ENCODE measurements at places on chromosomes 3 and 15.

DNA sequence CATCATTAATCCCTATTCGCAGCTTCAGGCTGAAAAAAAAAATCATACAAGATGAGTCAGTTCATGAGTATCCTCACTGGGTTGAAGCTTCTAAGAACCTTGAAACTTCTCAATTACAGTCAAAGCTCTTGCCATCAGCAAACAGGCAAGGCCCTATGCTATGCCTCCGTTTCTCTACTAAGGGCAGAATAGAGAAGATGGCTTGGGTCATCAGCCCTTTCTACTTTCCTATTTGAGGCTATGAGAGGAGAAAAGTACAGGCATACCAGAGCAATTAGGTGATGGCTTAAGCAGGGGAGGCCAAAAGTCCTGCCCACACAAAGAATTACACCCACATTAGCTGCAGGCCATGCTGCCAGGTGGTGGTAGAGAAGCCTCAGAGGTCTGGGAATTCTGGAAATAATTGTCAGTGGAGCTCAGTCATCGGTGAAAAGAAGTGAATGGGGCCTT is 89.0 kb downstream of the MRPL46 start:
- DNase-seq: no peak

DNA sequence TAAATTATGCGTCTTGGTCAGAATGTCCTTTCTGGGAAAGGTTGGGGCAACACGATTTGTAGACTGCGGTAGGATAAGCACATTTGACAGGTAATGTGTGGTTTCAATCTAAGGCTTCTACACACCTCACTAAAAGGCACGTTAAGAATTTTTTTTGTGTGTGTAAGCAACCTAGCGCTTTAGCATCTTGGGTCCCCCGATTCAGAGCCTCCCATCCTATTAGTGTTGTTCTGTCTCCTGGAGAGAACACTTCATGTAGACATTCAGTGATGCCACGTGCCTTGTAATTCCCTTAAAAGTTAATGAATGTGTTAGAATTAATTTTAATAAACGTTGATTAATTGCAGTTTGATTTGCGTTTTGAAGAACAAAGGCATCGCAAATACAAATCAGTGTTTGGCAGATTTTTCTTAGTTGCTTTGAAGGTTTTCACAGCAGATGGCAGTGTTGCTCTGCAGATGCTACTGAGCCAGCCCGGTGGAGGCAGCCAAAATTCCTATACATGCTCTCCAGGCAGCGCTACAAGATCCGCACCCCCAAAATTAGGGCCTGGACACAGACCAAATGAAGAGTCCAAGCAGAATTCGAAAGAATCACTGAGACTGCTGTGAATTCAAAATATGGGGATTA is 63.5 kb downstream of the OTOL1 start:
- no peak for DNase-seq

DNA sequence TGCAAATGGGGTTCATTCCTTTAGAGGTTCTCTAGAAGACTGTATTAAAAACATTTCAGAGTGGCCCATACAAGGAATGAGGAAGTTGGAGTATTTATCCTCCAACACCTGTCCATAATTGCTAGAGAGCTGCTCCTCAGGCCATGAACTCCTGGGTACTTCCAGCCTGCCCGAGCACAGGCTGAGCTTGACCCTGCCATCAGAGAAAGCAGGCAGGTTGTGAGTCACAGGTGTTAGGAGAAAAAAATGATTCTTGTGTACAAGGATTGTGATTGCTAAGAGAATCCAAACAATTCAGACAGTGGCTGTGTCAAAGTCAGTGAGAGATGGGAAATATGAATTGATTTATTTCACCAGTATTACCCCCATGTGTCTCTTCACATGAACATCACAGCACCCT is 156.8 kb upstream of the GADL1 start:
- no peak for DNase-seq

- no peak for DNase-seq
Measured at GRCh38 chr15:68345481-68345880, 67.9 kb downstream of the FEM1B start.

DNA sequence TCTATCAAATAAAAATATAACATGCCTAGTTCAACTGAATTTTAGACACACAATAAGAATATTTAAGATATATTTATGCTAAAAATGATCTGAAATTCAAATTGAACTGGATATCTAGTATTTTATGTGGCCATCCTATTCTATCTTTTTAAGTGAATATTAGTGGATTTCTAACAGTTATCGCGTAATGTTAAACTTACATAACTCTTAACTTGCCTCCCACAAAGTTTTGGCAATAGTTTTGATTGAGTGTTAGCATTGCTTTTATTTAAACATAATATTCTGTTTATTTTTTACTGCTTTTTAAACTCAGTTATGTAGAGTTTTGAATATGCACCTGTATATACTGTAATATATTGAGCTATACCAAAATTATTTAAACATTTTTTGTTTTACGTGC is 1279.5 kb downstream of the OTOL1 start:
- DNase-seq: no peak

DNA sequence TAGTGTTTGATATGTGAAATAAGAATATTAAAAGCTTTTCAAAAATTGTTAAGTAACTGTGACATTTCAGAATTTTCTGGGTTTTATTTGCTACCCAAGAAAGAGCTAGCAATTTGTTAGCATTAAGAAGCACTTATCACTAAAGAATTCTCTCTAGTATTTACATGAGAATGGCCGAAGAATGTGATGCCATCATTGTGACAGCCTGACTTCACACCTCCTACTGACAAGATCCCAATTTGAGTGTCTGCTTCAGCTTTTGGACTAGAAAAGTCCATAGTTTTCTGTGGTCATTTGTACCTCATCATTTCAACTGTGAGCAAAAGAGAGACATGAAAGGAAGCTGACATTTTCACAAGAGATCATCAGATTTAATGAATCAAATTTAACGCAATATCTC is 548.1 kb upstream of the AGTR1 start:
- DNase-seq: no peak

- no peak for DNase-seq
Measured at GRCh38 chr3:25532431-25533162, 104.5 kb downstream of the RARB start.

DNA sequence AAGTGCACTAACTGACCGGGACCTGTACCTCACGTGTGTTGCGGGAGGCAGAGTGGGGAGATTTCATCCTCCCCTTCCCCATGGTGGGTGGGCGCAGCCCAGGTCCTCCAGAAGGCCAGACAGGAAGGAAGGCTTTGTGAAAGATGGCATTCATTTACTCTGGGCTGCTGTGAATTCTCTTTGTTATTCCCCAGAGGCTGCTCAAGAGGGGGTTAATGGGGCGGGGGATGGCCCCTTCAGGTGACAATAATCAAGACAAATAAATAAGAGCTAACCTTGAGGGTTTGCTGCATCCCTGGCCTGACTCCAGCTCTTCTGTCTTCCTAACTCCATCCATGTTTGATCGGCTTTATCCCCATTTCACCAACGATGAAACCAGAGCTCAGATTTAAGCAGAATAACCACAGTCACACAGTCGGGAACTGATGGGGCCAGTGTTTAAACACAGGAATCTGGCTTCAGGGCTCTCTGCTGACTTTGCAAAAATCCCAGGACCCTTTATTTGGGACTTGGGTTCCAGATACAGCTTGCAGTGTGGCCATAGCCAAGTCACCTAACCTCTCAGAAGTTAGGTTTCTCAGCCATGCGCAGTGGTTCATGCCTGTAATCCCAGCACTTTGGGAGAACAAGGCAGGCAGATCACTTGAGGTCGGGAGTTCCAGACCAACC is 16.5 kb downstream of the PIF1 start:
- DNase-seq: no peak

- no peak for DNase-seq
Measured at GRCh38 chr15:27382361-27383025, 411.5 kb downstream of the GABRG3 start.

GRCh38 chr3:25872200-25872877 is 82.4 kb downstream of the OXSM start:
- no peak for DNase-seq
